ENCODE measurements at places on chromosomes 16 and 17.

DNA sequence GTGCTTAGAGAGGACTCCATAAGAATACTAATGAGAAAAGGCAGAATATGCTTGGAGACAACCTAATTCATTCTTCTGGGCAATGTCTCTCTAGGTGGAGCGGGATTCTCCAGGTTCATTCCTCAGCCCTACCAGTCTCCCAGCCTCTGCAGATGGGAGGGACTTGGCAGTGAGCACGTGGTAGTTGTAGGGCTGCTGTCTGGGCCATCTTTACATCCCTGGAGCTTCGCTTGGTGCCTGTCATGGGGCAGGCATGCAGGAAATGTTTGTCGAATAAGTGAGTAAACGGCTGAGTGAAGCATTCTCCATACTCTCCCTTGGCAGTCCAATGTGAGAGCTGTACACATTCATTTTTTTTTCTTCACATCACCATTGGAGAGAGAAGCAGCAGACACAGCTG, 387.5 kb downstream of the UTP18 start:
- peak; percentile 4 for DNase-seq

DNA sequence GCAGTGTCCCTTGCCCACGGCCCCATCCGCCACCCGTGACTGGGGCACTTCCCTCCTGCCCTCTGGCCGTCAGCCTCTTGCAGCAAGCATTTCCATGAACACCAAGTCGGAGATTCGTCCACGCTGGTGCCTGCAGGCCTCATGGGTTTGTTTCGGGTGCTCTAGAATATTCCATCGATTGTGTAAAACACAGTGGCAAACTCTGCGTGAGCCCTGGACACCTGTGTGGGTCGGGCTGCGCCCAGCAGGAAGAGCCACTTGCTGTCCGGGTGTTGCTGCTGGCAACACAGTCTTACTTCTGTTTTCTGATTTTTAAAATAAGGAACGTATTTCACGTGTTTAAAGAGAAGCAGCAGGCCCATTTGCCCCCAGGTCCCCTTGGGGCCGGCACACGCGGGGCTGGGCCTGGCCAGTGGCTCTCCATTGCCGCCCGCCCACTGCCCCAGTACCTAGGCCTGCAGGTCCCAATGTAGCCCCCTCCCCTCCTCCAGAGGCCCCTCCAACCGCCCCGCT, 10.0 kb downstream of the CYBC1 start:
- no peak for DNase-seq

GRCh38 chr17:12415031-12415430, 250.7 kb upstream of the MYOCD start:
- peak; percentile 64 for DNase-seq

- DNase-seq: peak; percentile 65
These were observed 209.0 kb downstream of the NTN1 start for GRCh38 chr17:9230346-9230745.

GRCh38 chr17:43628089-43628650, 33.6 kb downstream of the MEOX1 start:
- no peak for DNase-seq

DNA sequence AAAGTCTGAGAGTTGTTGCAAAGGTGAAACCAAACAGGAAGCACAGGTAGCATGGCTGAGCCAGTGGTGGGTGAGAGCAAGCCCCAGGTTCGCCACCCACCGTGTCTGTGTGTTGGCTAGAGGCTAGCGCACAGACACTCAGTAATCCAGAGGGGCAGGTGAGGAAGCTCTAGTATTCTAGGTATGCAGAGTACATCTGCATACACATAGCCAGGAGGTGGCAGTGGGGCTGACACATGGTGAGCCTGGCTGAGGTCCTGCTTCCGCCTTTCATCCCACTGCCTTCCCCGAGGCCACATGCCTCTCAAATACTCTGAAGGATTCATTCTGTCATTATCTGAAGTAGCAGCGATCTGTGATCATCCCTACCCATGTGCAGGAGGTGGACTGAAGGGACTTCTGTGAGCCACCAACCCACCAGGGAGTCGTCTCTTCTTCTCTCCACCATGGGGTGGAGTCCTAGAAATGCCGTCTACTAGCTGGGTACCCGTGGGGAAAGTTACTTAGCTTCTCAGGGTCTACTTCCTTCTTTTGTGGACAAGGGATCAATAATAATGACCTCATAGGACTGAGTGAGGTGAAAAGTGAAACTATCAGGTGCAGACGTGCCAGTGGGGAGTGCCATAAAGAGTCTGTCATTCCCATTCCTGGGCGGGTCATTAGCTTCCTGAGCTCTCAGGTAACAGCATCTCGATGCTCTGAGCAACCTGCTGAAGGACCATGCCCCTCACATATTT, 36.0 kb upstream of the ICAM2 start:
- no peak for DNase-seq

DNA sequence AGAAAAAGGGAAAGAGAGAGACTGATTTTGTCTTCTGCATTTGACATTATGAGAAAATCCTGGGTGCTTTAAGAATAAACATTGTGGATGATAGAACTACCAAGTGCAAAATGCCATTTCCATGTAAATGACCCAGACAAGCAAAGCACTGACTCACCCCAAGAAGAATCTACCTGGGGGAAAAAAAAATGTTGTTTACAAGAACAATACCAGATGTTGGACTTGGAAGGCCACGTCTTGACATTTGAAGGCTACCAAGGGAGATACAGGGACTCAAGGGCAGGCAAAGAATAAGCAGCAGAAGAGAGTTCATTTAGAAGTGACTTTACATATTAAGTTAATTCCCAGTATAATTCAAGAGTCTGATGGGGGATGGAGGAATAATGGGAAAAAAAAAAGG, 125.3 kb downstream of the TMEM114 start:
- DNase-seq: no peak

DNA sequence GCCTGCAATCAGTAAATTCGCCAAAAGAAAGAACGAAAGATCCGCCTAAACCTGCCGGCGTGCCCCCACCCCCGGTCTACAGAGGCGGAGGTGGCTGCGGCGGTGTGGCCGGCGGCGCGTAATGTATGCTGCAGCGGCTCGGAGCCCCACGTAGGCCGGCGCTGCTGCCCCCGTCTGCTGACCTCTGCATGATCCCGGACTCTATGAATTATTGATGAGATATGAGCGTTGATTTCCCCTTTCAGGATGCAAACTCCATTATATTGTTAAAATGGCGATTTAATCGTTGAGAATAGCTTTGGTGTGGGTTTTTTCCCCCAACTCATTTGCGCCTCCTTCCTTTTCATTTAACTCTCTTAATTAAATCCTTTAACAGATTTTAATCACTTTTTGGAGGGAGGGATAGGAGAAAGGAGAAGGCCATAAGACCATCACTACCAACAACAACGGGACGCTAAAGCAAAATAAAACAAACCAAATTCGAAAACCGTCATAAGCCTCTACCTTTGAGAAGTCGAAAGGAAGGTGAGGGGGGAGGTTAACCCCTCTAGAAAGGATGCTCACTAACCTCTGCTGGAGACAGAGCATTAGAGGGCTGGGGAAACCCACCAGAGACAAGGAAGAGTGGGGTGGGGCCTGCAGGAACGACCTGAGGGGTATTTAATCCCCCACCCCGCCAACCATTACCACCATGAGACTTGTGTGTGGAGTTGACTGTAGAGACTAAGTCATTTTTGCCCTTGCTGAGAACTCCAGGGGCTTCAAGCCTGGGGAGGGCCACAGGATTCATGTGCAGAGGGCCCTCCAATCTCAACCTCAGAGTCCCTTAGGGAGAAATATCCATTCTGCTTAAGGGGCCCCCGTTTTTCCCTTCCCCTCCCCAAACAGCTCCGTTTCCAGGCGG, 3.4 kb downstream of the HOXB3 start:
- no peak for DNase-seq

GRCh38 chr16:391885-392335, 5.1 kb upstream of the NME4 start:
- DNase-seq: peak; percentile 83

DNA sequence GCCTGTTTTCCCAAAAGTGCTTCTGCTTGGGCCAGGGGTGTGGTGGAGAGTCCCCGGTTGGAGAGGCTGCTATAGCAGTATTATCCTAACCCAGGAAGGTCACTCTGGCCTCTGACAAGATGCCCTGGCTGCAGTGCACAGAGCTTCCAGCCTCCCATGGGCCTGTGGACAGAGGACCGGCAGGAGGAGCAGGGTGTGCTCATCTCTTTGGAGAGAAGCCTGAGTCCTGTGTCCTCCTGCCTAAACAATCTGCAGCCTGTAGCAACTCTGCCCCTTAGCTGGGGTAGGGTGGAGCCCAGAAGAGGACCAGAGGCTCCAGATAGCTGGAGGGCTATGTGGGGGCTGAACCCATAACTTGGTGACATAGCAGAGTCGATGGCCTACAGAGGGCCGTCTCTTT, 78.0 kb downstream of the MPRIP start:
- DNase-seq: no peak

DNA sequence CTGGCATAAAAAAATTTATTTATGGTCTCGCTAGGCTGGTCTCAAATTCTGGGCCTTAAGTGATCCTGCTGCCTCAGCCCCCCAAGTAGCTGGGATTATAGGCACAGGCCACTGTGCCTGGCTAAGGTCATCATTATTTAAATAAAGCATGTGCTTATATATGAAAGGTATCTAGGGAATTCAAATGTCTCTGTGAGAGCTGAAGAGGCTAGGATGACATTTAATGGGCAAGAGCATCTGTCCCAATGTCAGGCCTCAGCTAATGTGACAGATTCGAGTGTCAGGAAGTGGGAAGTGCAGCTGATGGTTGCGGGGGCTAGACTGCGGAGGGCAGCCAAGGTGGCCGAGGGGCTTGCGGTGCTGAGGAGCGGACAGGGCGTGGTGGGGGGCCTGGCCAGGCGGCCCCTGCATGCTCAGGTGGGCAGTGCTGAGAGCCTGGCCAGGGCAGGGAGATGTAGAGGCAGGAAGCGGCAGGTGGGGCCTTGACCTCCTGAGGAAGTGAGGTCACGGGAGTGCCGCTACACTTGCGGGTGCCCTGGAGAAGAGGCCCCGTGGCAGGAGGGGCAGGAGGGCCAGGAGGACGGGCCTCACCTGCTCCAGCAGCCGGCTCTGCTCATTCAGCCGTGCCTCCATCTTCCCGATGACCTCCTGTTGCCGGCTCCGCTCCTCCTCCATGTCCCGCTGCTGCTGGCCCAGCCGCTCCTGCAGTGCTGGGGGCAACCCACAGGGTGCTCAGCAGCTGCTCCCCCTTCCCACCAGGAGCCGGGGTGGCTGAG, 12.6 kb upstream of the MRPL38 start:
- DNase-seq: no peak

DNA sequence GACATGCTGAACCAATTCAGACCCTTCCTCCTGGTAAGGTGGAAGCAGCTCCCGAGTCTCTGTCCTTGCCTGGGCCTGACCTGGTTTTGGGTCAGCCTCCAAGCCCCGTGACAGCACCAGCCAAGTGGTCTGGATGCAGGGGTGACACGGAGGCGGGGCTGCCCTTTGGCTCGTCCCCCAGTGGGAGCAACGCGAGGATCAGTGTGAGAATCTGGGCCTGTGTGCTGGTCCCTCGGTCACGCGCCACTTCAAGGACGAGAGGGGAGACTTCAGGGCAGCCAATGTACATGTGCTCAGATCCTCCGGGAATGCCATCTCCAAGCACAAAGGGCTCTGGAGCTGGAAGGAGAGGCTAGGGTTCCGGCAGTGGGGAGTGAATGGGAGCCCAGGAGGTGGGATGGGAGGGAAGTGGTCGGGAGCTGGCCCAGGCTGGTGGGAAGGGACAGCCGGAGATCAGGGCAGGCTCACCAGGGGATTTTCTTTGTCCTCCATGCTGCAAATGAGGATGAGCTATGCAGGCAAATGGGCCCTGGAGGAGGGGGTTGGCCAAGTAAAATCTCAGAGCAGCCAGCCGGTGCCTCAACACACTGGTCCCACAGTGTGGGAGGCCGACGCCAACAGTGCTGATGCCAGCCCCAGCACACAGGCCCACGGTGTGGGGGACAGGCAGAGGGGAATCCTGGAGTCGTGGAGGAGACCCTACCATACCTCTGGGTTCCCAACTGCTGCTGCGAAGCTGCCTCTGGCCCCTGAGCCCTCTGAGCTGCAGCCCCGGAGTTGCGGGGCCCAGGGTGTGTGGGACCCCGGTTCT, 4.2 kb upstream of the NDRG4 start:
- no peak for DNase-seq

GRCh38 chr17:67260170-67260987, 15.4 kb upstream of the HELZ start:
- peak; percentile 61 for DNase-seq

DNA sequence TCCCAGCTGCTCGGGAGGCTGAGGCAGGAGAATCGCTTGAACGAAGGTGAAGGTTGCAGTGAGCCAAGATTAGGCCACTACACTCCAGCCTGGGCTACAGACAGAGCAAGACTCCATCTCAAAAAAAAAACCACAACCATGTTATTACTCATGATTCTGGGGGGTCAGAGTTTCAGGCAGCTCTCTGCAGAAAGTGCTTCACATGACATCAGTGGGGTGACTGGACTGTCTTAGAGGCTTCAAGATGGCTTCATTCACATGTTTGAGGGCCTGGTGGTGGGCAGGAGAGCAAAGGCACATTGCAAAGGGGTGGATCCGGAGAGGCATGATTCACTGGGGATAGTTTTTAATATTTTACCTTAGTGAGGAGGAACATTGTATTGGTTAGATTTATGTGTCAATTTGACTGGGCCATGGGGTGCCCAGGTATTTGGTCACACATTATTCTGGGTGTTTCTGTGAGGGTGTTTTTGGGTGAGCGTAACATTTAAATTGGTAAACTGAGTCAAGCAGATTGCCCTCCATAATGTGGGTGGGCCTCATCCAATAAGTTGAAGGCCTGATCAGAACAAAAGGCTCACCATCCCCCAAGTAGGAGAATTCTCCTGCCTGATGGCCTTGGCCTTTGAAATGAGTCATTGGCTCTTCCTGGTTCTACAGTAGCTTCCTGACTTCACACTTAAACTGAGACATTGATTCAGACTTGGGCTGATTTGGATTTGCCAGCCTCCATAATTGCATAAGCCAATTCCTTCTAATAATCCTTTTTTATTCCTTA, 109.8 kb downstream of the GOSR1 start:
- peak; percentile 87 for DNase-seq

- DNase-seq: no peak
These were observed 3.3 kb upstream of the CA7 start for GRCh38 chr16:66840883-66841282.

GRCh38 chr16:68367030-68367429, 56.2 kb downstream of the PRMT7 start:
- DNase-seq: peak; percentile 46

DNA sequence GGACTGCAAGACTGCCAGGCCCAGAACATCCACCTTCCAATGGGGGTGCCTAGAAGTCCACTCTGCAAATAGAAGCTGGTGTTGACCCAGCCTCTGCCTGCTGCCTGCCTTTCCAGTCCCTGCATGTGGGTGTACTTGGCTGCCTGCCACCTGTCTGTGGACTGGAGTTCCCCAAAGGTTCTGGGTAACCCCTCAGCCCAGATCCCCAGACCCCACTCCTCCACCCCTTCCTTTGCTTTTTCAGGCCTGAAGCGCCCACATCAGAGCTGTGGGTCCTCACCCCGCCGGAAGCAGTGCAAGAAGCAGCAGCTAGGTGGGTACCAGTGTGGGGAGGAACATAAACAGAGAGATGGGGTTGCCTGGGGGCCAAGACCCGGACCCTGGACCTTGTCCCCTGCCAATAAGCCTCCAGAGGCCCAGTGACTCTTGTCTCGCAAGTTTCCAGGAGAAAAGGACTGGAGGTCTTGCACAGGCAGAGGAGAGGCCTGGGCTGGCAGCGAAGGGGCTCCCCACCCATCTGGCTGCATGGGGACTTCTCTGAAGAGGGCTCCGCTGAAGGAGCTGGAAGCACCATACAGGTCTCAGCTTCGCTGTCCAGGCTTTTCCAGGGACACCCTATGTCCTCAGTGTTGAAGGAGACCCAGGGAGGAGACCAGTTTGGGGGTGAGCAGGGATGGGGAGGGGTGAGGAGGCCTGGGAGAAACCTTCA, 34.3 kb downstream of the NLRC5 start:
- DNase-seq: no peak

GRCh38 chr17:41965694-41966462, 717 bp upstream of the CNP start:
- DNase-seq: peak; percentile 49
